A549 treated with CORT108297 at 1 μM for 4 hours (cell line): ENCODE measurements at places on chromosomes 12 and 14. TPM values are rescaled to one million over a fixed set of nuclear protein-coding genes. Genes with fewer than 3 reads are reported as not detected.

AP5M1 gene
- total RNA-seq = 16.2 to 21.0 TPM (median 20.1 TPM) in 5 replicates

HRK gene
- total RNA-seq = 0.55 to 0.76 TPM (median 0.72 TPM) in 5 replicates

JAG2 gene
- total RNA-seq = 18.3 to 31.3 TPM (median 28.9 TPM) in 5 replicates

PTCSC3 gene
- not detected in 5 replicates for total RNA-seq

CBLN3 gene
- total RNA-seq = 0.81 to 1.5 TPM (median 1.4 TPM) in 5 replicates

CKAP4 gene
- total RNA-seq = 78.0 to 92.4 TPM (median 87.0 TPM) in 5 replicates

AKAP3 gene
- 0.07 to 0.36 TPM (median 0.18 TPM) in 5 replicates for total RNA-seq

REM2 gene
- total RNA-seq = 0.30 to 0.50 TPM (median 0.44 TPM) in 5 replicates
